Small intestine (tissue), 16 donors: ENCODE measurements at places on chromosomes 3 and 15. TPM values are rescaled to one million over a fixed set of nuclear protein-coding genes. Genes with fewer than 3 reads are reported as not detected.

GRCh38 chr3:194810076-194810475 lies 124.4 kb downstream of the FAM43A start:
- H3K27me3 ChIP-seq: no peaks in the 10 kb centered on the region
- no peaks in the 10 kb centered on the region for H3K4me1 ChIP-seq
- no peak overlapping the region for H3K27ac ChIP-seq

- H3K4me3 ChIP-seq: no peak overlapping the region
- H3K36me3 ChIP-seq: no peaks in the 10 kb centered on the region
- DNase-seq: no peak
- H3K27ac ChIP-seq: no peak overlapping the region
- peaks cover 34% of the 10 kb centered on the region for H3K4me1 ChIP-seq
Measured at GRCh38 chr15:74893627-74894026, 3.8 kb downstream of the MPI start.

DNA sequence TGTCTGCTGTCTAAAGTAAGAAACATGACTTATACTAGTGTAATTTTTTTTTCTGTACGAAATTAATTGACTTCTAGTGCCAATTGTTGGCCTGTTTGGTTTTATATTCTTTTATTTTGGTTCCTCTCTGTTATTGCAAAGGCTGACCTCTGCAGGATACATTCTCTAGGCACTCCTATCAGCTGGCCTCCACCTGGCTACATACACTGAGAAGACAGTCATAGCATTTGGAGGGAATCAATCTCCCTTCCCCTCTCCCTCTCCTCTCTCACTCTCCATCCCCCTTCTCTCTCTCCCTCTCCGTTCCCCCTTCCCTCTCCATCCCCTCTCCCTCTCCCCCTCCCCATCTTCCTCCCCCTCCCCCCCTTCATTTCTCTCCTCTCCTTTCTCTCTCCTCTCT lies 116.7 kb downstream of the MCTP2 start:
- H3K27me3 ChIP-seq: no peaks in the 10 kb centered on the region
- H3K4me3 ChIP-seq: no peak overlapping the region
- no peak overlapping the region for H3K27ac ChIP-seq
- no peak for DNase-seq
- H3K4me1 ChIP-seq: no peaks in the 10 kb centered on the region
- no peaks in the 10 kb centered on the region for H3K36me3 ChIP-seq

GRCh38 chr15:100623301-100623700 lies 20.9 kb downstream of the ASB7 start:
- H3K4me3 ChIP-seq: no peak overlapping the region
- DNase-seq: no peak
- H3K27me3 ChIP-seq: no peaks in the 10 kb centered on the region

GRCh38 chr15:73987681-73988444 lies 4.2 kb downstream of the STOML1 start:
- no peak overlapping the region for H3K4me3 ChIP-seq
- H3K4me1 ChIP-seq: peaks cover 26% of the 10 kb centered on the region
- no peak overlapping the region for H3K27ac ChIP-seq
- H3K36me3 ChIP-seq: no peaks in the 10 kb centered on the region
- no peaks in the 10 kb centered on the region for H3K27me3 ChIP-seq

- no peaks in the 10 kb centered on the region for H3K27me3 ChIP-seq
- H3K4me1 ChIP-seq: peaks cover 14% of the 10 kb centered on the region
- no peak overlapping the region for H3K27ac ChIP-seq
- H3K36me3 ChIP-seq: no peaks in the 10 kb centered on the region
- DNase-seq: no peak
Measured at GRCh38 chr3:32596282-32596908, 25.7 kb upstream of the DYNC1LI1 start.

GRCh38 chr15:90479656-90480055 lies 50.1 kb upstream of the CRTC3 start:
- H3K4me1 ChIP-seq: no peaks in the 10 kb centered on the region
- peaks cover 24% of the 10 kb centered on the region for H3K36me3 ChIP-seq
- H3K4me3 ChIP-seq: no peak overlapping the region
- peak overlapping the region; percentile 71 for H3K27ac ChIP-seq
- no peak for DNase-seq

DNA sequence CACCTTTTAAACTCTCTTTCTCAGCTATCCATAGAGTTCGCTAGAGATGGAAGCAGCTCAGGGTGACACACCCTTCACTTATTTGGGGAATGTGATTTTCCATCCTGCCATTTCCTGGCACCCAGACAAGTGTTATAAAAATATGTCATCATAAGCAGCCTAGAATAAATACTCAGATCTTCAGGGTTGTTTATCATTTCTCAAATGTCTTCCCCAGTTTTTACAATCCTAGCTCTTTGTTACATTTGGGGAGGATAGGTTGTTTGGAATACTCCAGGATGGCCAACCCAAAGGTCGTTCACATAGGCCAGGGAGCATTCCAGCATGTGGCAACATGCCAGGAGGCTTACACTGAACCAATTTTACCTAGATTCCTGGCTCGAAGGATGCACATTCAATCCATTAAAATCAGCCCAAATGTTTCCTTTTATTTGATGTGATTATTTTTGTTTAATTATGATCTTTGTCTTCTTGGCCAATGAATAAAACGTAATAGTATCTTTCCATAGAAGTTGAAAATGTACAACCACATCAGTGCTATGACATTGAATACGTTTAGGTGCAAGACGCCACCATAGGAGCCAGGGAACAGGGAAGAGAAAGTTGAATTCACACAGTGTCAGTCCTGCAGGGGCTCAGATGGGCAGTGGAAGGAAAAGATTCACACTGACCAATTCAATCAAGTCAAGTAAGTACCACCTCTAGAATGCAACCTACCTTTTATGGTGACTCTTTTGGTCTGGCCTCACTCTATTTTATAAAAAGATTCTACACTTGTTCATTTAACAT lies 537.7 kb upstream of the MDFIC2 start:
- H3K4me1 ChIP-seq: no peaks in the 10 kb centered on the region
- no peak overlapping the region for H3K27ac ChIP-seq
- H3K27me3 ChIP-seq: no peaks in the 10 kb centered on the region
- DNase-seq: no peak
- H3K36me3 ChIP-seq: no peaks in the 10 kb centered on the region

DNA sequence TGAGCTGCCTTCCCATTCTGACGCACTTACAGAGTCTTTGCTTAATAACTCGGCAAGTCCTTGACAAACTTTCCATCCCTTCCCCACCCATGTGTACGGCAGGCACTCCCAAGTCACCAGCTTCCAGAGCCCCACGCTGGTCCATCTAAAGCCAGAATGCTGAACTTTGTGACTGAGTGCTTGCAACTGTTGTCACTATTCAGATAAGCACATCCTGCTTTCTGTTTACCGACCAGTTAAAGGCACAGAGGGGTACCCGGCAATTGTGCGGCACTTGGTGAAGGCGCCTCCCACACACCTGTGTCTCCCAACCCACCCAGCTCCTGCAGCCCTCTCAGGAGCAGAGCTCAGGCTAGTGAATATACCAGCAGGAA lies 430.6 kb downstream of the FOXP1 start:
- H3K27ac ChIP-seq: peak overlapping the region; percentile 75
- no peak overlapping the region for H3K4me3 ChIP-seq
- DNase-seq: peak; percentile 94
- H3K4me1 ChIP-seq: peaks cover 36% of the 10 kb centered on the region
- no peaks in the 10 kb centered on the region for H3K27me3 ChIP-seq
- H3K36me3 ChIP-seq: no peaks in the 10 kb centered on the region

DNA sequence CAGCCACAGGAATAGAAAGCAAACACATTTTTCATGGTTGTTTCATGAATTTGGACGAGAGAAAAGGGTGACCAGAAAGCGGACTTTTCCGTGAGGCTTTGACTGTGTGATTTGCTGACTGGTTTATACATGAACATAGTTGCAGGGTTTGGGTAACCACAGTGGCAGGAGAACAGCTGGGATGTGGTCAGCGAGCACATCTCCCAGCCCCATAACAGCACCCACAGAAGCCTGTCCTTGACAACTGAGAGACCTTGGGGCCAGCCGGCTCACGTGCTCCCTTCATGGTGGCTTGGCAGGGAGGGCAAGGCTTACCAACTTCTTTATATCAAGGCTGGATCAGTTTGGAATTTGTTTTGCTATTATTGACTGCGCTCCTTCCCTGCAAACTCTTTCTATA lies 13.2 kb upstream of the RGMA start:
- no peak overlapping the region for H3K27ac ChIP-seq
- H3K4me3 ChIP-seq: no peak overlapping the region
- no peaks in the 10 kb centered on the region for H3K36me3 ChIP-seq
- H3K27me3 ChIP-seq: peaks cover 2% of the 10 kb centered on the region
- DNase-seq: no peak
- no peaks in the 10 kb centered on the region for H3K4me1 ChIP-seq

DNA sequence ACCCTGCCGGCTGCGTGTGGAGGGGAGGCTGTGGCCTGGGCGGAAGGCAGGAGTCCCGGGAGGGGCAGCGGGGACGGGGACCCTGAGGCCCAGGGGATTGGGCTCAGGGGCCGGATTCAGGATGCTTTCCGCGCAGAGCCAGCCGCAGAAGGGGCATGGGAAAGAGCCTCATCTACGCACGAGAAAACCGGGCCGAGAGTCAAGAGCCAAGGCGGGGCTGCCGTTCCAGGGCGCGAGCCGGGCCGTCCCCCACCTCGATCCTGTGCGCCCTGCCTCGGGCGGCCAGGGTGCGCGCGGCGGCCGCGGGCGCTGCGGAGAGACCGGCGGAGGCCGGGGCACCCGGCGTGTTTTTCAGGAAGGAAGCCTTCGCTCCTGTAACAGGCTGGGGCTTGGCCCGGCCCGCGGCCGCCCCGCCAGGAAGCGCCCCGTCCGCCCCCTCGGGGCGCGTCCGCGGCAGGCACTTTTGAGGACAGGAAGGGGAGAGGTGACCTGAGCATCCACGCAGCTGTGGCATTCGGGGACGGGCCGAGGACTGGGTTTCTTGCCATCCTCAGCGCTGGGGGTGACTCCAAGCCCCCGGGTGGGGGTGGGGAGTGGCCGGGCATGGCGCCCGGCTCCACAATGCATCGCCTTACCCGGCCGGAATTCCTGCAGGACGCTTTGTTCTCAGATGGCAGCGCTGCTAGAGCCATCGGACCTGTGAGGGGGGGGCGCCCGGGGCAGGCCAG lies 62.3 kb upstream of the GATA2 start:
- peaks cover 52% of the 10 kb centered on the region for H3K27me3 ChIP-seq
- H3K27ac ChIP-seq: no peak overlapping the region
- H3K4me1 ChIP-seq: no peaks in the 10 kb centered on the region
- no peaks in the 10 kb centered on the region for H3K36me3 ChIP-seq
- no peak for DNase-seq

The CMSS1 gene
- polyA plus RNA-seq: 1.6 TPM

The MEIS2 gene
- polyA plus RNA-seq: 11.8 TPM

The DPPA2 gene
- polyA plus RNA-seq: not detected
